Activated B cell treated with CpG ODN at 0.5 μM for 24 hours (primary cell): ENCODE measurements at places on chromosomes 6 and 20.
A peak's percentile ranks its signal among the peaks of the same experiment; 100 is the strongest.

DNA sequence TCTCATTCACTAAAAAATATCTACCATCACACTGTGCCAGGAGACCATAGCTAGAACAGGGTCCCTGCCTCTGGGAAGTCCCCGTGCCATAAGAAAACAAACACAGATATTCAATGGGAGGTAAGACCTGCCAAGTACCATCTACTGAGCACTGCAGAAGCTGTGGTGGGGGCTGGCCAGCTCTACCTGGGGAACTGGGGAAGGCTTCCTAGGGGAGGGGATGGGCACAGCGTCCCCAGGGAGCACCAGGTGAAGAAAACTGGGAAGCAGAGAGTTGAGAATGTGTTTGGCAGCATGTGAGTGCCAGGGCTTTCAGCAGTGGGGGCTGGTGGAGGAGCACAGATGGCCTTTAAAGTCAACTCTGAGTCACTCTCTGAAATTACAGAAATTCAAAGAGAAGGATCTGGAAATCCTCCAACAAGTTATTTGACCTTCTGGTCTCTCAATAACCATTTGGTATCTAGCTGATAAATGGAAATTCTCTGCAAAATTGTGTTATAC, 85.2 kb downstream of the SHLD1 start:
- DNase-seq: no peak

GRCh38 chr20:44911264-44911921, 1.5 kb downstream of the PABPC1L start:
- DNase-seq: no peak

DNA sequence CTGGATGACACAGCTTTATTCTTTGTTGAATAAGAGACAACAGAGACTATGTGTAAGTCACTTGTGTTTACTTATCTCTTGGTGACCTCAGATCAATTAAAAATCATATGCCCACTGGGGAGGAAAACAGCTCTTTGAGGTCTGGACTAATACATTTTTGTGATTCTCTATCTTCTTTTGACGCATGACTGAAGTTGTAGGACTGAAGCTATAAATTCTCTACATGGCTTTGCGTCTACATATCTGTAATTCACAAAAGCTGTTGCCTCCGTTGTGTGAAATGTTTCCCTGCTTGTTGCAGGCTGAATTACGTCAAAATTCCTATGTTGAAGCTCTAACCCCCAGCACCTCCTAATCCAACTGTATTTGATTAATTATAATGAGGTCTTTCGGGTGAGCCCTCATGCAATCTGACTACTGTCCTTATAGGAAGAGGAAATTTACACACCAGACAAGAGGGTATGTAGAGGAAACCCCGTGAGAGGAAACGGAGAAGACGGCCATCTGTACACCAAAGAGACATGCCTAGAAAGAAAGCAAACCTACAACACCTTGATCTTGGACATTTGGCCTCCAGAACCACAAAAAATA, 481.6 kb downstream of the PRKN start:
- no peak for DNase-seq

DNA sequence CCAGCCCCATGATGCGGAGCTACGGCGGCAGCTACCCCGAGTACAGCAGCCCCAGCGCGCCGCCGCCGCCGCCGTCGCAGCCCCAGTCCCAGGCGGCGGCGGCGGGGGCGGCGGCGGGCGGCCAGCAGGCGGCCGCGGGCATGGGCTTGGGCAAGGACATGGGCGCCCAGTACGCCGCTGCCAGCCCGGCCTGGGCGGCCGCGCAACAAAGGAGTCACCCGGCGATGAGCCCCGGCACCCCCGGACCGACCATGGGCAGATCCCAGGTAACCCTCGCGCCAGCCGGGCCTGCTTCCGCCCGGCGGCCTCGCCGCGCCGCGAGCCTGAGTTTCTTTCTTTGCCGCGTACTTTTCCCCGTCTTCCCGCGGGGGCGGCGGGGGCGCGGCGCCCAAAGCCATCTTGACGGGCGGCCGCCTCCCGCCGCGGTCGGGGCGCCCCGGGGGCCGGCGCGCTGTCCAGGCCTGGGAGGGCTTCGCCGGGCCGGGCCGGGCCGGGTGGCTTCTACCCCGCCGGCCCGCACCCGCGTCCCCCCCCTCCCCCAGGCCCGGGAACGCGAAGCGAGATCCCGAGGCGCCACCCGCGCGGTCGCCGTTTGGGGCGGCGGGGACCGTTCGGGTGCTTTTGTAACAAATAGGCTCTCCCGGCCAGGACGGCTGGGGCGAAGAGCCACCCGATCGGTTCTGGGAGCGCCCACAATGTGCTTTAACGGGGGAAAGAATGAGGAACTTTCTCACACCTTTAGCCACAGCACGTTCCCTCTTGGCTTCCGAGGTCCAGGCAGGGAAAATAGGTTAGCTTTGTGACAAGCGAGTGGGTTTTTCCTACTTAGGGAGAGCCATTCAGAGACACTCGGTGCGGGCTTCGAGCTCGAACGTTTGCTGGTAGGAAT, 2.3 kb downstream of the ARID1B start:
- peak; percentile 54 for DNase-seq

DNA sequence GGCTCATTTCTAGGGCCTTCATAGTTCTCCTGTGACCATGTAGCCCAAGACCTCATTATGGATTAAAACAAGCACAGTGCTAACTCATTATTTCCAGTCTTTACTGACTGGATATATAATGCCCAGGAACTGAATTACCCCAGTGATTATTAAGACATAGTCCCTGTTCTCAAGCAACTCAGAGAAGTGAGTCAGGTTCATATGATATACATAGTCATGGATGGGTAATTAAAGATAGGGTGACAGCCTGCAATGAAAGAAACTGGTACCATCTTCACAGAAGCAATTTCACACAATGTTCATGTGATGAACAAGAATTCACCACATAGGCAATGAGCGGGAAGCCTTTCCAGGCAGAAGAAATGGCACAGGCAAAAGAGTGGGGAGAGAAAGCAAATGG, 3.5 kb downstream of the TRIM27 start:
- no peak for DNase-seq

DNA sequence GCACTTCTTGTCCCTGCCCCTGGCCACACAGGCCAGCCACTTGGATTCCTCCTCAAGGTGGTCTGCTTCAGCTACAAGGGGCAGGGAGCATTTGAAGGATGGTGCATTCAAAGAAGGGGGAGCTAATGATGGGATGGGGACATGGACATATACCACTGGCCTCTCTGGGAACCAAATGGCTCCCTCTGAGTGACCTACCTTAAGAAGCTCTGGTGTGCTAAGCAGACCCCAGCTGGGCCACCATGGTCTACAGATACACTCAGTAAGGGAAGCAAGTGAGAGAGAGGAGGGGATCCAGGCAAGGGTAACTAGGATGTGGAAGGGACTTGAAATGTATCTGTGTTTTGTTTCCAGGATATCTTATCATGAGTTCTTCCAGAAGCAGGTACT, 62.4 kb downstream of the TTI1 start:
- DNase-seq: no peak

- no peak for DNase-seq
Observed at GRCh38 chr6:15443119-15443830, 197.4 kb downstream of the JARID2 start.

- DNase-seq: no peak
Observed at GRCh38 chr6:45487645-45488044, 109.9 kb upstream of the SUPT3H start.

GRCh38 chr20:13870170-13870748, 85.4 kb downstream of the NDUFAF5 start:
- no peak for DNase-seq

DNA sequence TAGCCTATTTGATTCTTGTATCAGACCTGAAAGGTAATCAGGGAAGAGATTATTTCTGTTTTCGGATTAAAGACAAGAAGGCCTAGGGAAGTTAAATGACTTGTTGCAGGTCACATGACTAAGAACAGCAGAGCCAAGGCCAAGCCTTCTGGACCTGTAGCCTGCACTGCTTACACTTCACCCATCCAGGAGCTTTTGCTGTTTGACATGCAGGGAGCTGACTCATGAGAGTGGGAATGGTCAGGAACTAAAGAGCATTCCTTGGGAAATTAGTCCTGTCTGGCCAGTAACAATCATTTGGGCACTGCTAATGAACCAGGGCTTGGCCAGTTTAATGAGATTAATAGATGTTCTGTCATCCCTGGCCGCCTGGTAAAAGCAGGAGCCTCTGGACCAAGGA, 46.8 kb downstream of the EIF2S2 start:
- DNase-seq: no peak

DNA sequence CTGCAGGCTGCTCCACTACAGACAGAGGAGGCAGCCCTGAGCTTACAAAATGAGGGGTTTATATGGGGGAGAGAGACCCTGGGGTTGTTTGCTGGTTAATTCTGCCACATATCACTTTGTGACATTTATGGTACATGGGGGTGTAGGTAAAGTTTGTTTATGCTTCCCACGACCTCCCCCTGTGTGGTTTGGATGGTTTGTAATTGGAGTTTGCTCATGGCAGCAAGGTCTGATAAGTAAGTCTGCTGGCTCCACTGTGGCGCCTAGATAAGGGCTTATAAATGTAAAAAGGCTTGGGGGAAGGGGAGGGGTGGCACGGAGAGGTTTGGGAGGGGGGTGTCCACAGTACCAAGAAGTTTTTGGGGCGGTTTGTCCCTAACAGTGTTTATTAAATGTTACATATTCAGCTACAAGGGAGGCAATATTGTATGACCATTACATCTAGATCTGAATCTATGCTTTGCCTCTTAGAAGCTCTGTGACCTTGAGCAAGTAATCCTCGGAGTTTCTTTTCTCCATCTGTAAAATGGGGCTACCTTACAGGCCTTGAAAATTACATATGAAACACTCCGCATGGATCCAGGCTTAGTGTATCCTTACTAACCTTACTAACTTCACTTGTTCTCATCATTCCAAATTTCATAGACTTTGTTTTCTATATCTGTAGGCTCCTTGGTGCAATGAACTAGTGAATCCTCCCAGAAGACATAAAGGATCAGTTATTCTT, 204.8 kb upstream of the NOX3 start:
- DNase-seq: no peak

- DNase-seq: no peak
Observed at GRCh38 chr6:113879186-113880096, 22.3 kb downstream of the MARCKS start.

GRCh38 chr6:11810039-11810541, 31.5 kb upstream of the ADTRP start:
- DNase-seq: no peak

GRCh38 chr6:42960243-42961019, at the start of gene GNMT:
GNMT (plus strand) TSS chr6:42960754; CDS start chr6:42960768, 14 bp downstream.
- peak; percentile 47 for DNase-seq

DNA sequence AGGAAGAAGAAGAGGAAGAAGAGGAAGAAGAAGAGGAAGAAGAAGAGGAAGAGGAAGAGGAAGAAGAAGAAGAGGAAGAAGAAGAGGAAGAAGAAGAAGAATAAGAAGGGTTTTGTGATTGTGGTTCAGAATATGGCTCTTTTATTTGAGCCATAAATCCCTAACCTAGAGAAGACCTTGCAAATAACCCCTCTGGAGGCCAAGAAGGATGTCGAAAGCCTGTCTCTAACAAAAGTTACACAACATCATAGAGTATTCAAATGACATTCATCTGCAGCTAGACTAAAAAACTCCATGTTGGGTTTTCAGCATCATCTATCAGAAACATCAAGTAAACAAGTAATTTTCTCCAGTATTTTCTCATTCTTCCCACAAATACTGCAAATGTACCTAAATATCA, 100.9 kb downstream of the RNASET2 start:
- DNase-seq: no peak

DNA sequence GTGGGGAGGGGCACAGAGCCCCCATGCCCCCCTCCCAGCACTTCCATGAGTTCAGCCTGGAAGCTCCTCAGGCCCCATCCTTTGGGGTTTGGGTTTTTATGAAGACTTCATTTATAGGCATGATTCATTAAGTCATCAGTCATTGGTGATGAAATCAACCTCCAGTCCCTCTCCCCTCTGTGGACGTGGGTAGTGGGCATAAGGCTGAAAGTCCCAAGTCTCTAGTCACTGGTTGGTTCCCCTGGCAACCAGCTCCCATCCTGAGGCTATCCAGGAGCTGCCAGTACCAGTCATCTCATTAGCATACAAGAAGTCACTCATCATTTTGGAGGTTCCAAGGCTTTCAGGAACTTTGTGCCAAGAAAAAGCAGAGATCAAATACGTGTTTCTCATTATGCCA, 9.2 kb downstream of the TGM3 start:
- no peak for DNase-seq

DNA sequence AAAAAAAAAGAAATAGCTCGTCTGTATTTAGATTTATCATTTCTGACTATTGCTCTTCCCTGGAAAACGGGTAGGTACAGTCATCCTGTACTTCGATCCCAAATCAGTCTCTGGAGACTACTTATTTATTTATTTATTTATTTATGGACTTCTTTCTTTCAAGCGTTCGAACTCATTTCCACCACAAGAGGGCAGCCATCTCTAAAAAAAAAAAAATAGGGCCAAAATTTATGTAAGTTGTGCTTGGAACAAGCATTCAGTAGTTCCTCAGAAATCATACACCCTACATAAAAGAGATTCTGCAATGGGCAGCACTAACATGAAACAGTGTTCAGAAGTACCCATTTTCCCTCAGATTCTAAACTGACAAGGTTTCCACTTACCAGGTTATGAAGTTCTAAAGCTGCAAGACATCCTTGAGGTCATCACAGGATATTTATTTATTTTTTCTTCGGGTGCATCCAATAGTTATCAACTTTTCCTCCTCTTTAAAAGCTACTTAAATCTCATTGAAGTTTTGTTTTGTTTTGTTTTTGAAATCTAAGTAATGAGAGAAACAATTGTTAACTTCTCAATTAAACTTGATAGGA, 1.9 kb upstream of the BMP2 start:
- DNase-seq: no peak

DNA sequence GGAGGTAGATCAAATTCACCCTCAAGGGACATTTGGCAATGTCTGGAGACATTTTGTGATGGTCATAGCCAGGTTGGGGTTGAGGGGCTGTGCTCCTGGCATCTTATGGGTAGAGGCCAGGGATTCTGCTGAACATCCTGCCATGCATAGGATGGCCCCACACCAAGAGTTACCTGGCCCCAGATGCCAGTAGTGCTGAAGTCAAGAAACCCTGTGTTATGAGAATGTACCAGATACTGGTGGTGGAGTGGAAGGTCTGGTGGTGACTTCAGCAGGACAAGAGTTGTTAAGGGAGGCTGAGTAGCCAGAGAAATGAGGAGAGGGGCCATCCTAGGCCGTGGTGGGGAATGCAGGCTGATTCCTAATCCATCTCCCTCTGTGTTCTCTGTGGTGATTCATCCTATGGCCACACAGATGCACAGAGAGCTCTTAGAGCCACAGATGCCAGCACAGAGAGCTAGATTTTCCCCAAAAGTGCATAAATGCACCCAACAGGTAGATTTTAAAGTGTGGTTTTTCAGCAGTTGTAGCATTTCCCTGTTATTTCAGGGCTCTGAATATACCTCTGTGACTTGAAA, 43.6 kb downstream of the CDYL start:
- no peak for DNase-seq
